EH (cell line): ENCODE measurements at places on chromosomes 6 and 20.

DNA sequence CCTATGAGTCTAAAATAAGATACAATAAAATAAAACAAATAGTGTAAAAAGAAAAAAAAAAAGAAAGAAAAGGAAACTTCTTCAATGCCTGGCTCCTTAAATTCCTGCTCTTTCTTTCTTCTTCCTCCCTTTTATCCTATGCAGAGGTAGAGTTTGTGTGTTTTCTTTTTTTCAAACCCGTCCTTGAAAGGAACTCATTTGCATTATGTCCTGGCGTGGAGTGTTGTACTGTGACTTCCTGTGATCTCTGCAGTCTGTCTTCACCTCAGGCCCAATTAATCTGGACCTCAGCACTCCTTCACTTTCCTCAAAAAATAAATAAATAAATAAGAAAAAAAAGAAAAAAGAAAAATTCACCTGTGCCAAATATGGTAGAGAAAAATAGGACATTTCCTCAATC, 541.9 kb upstream of the SPTLC3 start:
- DNase-seq: no peak

- peak; percentile 25 for DNase-seq
Measured at GRCh38 chr6:83853178-83854000, at the start of gene RIPPLY2. Gene RIPPLY2 (plus strand): TSS chr6:83853360. CDS start chr6:83853417, 57 bp downstream.

GRCh38 chr6:24549674-24550353, 55.0 kb downstream of the ALDH5A1 start:
- DNase-seq: no peak

DNA sequence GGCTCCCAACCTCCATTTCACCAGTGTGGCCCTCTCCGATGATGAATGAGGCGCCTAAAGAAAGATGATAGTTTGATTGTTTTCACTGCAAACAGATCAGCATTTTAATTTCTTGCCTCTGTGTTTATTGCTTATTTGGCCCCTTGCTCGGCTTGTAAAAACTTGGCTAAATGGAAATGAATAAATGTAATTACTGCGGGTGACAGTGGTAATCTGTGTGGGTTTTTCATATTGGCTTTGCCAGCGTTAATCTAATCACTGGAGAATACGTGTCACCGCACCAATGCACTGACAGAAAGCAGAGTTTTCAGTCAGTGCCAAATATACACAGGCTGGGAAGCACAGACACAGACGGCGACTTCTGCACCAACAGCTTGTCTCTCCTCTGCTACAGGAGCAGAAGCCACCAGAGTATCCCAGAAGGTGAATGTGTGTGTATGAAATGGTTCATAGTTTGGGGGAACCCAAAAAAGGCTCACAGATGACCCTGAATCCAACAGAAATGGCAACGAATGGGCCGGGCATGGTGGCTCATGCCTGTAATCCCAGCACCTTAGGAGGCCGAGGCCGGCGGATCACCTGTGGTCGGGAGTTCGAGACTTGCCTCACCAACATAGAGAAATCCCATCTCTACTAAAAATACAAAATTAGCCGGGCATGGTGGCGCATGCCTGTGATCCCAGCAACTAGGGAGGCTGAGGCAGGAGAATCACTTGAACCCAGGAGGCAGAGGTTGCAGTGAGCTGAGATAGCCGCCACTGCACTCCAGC, 534.0 kb downstream of the PKHD1 start:
- no peak for DNase-seq
